ENCODE measurements at places on chromosomes 7 and 10. TPM values are rescaled to one million over a fixed set of nuclear protein-coding genes. Genes with fewer than 3 reads are reported as not detected.

The LIPN gene
- total RNA-seq, result not detected

The TAS2R3 gene
- total RNA-seq, result not detected

The ADAM12 gene
- 4.9 TPM for total RNA-seq

The CLRN3 gene
- total RNA-seq, result 0.07 TPM

The FKBP6 gene
- not detected for total RNA-seq

The UBN2 gene
- total RNA-seq, result 4.1 TPM

The TES gene
- total RNA-seq, result 58.5 TPM

The AGAP3 gene
- 62.4 TPM for total RNA-seq

The DGKI gene
- 0.43 TPM for total RNA-seq

The GSAP gene
- 2.3 TPM for total RNA-seq

The NPC1L1 gene
- 0.09 TPM for total RNA-seq

Measured in A549 treated with dexamethasone at 1 μM for 4 hours (cell line).